Fibroblast of skin of scalp (primary cell): ENCODE measurements at places on chromosomes 7 and 10.

DNA sequence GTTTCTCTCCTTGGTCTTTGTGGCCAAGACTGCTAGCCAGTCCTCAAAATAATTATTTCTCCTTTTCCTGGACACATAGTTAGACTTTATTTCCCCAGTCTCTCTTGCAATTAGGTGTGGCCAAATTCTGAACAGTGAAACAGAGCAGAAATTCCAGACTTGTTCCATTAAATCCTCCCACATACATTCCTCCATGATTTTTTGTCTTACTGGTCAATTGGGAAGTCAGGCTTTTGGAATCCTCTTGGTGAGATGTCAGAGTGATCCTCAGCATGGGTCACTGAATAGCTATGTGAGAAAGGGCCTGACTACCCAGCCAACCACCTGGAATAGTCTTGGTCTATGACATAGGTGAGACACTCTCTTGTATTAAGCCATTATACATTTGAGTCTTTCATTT, 164.2 kb downstream of the DGKI start:
- peak; percentile 75 for DNase-seq

GRCh38 chr7:102155821-102156441, 130.7 kb upstream of the SH2B2 start:
- no peak for DNase-seq

DNA sequence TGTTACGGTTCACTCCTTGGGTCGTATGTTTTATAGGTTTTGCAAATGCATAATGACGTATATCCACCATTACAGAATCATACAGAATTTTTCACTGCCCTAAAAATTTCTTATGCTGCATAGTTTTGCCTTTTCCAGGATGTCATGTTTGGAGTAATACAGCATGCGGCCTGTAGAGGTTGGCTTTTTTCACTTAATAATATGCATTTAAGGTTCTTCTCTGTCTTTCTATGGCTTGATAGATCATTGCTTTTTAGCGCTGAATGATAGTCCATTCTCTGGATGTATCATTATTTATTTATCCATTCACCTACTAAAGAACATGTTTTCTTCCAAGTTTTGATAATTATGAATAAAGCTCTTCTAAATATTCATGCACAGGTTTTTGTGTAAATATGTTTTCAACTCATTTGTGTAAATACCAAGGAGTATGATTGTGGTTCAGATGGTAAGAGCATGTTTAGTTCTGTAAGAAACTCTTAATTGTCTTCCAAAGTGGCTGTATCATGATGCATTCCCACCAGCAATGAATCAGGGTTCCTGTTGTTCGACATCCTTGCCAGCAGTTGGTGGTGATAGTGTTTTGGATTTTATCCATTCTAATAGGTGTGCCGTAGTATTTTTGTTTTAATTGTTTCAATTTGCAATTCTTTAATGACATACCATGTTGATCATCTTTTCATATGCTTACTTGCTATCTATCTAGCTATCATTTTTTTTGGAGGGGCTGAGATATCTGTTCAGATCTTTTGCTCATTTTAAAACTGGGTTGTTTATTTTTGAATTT, 531.2 kb upstream of the GHITM start:
- no peak for DNase-seq

- peak; percentile 75 for DNase-seq
Observed at GRCh38 chr7:150781103-150781502, 19.1 kb downstream of the TMEM176B start.

DNA sequence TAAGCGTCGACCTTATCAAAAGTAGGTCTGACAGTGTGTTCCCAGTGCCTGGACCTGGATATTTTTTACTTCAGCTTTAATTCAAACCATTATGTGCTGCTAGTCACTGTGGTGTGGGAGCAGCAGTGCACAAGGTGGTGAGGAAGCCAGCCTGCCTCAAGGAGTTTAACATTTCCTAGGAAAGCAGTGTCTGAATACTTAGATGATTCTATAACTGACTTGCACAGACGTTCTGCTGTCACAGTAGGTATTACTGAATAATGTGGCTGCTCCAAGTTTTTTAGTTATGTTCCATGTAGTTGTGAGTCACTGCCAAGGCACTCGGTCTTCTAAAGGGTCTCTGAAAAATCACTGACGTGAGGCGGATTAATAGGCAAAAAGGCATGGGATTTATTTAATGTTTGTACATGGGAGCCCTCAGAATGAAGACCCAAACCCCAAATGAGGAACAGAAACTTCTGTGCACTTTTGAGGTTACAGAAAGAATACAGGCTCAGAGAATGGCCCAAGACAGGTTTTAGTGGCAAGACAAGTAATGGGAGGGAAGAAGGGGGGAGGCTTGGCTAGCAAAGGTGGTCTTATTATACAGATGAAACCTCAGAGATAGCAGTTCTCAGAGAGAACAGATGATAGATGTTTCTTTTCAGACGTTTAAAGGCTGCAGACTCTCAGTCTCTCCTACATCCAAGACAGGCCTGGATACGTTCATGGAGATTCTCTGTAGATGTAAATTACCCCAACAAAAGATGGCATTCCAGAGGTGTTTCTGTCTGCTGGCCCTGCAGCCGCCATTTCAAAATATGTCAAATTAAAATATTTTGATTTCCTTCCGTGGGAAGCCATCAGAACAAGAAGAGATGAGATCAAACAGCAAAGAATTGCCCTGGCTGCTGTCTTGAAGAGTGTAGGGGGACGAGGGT, 209.3 kb downstream of the SDK1 start:
- DNase-seq = peak; percentile 21

GRCh38 chr7:129702316-129702715, 90.8 kb downstream of the NRF1 start:
- DNase-seq = peak; percentile 52

DNA sequence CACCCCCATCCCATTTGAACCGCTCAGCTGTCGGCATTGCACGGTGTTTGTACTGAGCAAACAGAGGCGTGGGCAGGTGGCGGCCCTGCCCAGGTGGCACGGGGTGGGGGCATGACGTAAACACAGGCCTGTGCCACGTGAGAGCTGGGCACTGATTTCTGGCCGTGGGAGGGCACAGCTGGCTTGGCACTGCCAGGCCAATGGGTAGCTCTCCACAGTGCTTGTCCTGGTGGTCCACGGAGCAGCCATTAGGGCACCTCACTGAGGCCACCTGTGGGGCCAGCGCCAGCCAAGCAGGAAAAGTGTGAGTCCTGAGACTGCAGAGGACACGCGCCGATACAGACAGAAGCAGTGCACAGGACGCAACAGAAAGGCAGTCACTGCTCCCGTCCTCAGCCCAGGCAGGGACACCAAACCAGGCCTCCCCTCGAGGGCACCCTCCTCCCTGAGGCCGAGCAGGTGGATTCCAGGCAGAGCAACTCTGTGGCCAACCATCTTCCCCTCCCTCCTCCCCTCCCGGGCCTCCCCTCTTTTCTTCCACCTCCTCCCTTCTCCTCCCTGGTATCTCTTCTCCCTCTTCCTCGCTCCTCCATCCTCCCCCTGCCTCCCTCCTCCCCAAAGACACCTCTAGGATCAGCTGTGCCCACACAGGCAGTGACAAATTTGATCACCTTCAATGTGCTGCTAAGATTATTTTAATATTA, 258.7 kb downstream of the ELFN1 start:
- DNase-seq = no peak

GRCh38 chr7:1123715-1124114, 35.8 kb downstream of the GPER1 start:
- DNase-seq = peak; percentile 73

DNA sequence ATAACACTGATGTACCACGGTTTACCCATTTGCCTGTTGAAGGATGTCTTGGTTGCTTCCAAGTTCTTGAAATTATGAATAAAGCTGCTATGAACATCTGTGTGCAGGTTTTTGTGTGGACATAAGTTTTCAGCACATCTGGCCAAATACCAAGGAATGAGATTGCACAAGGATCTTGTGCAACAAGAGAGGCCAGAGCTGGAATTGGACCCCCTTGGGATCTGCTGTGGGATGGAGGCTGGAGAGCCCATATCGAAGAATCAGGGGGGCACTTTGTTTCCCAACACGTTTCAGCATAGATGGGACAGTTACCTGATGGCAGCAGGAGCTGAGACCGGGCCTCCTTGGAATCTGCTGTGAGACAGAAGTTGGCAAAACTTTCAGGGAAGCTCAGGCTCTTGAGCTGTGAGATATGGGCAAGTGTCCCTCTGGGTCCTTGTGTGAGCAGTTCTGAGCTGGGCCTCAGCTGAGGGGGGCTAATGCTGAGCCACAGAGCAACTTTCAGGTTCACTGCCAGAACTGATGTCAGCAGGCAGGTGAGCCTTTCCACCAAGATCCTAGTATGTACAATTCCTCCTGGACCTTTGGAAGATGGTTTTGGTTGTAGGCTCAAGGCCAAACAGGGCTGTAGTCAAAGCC, 115.2 kb upstream of the RAB18 start:
- DNase-seq = no peak

GRCh38 chr7:11714205-11714604, 117.8 kb downstream of the THSD7A start:
- no peak for DNase-seq

DNA sequence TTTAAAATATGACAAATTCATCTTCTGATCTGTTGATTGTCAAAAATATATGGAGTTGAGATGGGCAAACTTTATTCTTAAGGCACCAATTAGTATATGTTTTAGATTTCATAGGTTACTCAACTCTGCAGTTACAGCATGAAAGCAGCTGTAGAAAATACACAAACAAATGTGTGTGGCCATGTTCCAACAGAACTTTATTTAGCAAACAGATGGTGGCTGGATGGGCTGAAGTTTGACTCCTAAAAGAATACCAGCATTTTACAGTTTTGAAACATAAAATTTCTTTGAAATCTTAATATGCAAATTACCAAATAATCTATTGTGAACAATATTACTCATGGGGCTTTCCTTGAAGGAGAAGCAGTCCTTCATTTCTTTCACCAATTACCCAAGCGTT, 1206.0 kb upstream of the LRRTM3 start:
- no peak for DNase-seq

DNA sequence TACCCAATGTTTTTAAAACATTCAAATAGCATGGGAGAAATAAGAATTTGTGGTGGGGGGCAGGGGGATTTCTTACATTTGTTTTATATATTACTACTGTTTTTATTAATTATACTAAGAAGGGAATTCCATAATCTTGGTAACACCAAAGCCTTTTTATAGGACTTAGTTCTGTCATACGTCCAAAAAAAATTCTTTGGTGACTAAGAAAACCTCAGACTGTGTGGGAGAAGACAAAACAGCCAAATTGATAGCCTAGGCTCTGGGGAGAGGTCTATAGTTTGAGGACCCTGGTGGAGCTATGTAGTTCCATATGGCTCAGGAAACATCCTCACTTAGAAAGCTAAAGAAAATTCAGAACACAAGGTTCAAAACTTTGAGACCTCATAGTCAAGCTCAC, 23.4 kb downstream of the ACSM6 start:
- no peak for DNase-seq

DNA sequence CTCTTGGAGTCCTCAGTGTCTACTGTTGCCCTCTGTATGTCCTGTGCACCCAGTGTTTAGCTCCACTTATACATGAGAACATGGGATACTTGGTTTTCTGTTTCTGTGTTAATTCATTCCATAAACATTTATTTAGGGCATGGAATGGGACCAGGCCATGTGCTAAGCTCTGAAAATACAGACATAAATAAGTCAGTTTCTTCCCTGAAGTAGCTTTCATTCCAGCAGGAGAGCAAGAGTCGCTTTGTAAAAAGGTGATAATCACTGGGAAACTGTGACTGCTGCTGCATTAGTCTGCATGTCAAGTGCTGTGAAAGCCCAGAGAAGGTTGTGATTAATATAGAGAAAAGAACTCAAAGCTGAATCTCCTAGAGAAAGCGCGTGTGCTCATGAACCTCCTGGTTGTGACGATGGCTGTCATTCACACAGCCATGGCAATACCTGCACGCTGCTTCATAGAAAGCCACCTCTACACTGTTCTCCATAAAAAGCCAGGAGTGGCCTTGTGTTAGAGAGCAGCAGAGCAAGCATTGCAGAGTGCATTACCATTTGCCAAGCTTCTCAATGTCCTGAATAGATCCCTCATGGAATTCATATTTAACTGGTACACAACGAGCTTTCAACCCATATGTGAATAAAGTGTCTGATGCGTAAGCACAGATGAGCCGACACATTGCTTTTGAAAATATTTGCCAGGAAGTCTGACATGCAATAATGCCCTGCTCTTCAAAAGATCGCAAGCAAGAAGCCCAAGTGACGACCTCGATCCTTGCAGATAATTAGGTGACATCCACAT, 30.6 kb upstream of the PITRM1 start:
- no peak for DNase-seq

- DNase-seq = peak; percentile 22
Observed at GRCh38 chr7:31986878-31987518, 83.2 kb downstream of the PDE1C start.

- DNase-seq = no peak
Observed at GRCh38 chr7:29063236-29063635, 83.1 kb downstream of the CPVL start.

DNA sequence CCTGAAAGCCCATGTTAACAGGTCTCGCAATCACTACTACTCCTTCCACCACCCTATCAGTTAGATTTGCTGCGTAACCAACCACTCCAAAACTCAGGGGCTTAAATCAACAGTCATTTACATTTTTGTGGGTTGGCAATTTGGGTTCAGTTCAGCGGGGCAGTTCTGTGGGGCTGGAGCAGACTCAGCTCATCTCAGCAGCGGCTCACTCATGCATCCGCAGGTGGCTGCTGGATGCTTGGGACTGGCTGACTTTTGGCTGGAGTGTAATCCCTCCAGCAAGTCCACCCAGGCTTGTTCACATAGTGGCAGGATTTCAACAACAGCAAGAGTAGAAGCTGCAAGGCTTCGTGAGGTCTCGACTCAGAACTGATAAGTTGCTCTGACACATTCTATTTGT, 79.2 kb downstream of the NEUROD6 start:
- DNase-seq = no peak

DNA sequence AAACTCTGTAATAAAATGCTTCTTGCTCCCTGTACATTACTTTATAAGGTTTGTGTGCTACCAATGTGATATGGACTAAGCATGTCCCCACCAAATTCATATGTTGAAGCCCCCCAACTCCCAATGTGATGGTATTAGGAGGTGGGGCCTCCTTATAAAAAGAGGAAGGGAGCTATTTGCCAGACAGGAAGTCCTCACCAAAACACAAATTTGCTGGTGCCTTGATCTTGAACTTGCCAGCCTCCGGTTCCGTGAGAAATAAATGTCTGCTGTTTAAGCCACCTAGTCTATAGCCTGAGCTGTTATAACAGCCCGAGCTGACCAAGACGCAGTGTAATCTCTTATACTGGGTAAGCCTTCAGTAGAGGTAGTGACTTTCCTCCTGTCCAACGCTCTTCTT, 114.5 kb downstream of the INHBA start:
- no peak for DNase-seq
